ENCODE measurements at places on chromosomes 11 and 22.

GRCh38 chr11:34977089-34977912 is 60.9 kb downstream of the PDHX start:
- DNase-seq: no peak

- no peak for DNase-seq
Observed at GRCh38 chr11:73538381-73538872, 59.5 kb downstream of the FAM168A start.

DNA sequence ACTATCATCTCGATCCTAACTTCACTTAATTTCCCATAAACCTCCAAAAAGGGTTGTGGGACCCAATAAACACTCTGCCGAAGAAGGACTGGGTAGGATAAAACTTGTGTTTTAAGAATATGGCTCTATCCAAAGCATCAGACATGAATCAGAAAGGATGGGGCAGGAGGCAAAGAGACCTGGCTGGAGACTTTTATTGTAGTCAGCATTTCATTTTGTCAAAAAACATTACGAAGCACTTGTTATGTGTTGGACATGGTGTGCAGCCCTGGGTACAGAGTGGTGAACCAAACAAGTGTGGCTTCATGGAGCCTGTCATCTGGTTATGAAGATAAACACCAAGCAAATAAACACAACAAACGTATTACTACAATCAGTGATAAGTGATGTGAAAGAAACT is 17.3 kb downstream of the IL10RA start:
- DNase-seq: no peak

DNA sequence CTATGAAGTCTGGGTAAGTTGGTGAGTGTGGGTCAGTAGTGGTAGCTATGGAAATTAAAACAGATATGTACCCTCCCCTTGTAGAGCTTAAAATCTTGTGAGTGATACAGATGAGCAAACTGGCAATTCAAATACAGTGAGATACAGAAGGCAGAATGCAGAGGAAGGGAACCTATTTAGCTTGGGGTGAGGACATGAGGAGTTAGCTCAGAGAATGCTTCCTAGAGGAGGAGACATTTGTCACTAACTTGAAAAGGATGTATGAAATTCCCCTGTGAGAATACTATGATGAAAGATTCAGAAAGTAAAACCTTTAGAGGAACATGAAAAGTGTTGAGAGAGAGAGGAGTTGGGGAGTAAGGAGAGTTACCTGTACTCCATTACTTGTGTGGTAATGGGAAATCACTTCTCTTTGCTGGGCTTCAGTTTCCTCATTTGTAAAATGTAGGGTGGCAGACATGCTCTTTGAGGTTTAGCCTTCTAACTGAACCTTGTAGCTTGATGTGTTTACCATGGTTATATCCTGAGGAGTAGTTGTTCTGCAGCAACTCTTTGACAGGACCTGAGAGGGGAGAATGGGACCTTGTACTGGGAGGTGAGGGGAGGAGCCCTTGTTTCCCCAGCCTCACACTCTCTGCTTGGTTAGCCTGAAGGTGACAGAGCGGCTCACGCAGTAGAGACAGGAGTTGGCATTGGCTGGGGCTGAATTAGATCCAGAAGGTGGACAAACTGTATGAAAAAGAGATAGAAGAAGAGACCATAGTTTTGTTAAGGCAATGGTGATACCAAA is 17.9 kb downstream of the SWAP70 start:
- no peak for DNase-seq

Data from retinal pigment epithelial cell (primary cell).